ENCODE measurements at places on chromosomes 6 and 20.

DNA sequence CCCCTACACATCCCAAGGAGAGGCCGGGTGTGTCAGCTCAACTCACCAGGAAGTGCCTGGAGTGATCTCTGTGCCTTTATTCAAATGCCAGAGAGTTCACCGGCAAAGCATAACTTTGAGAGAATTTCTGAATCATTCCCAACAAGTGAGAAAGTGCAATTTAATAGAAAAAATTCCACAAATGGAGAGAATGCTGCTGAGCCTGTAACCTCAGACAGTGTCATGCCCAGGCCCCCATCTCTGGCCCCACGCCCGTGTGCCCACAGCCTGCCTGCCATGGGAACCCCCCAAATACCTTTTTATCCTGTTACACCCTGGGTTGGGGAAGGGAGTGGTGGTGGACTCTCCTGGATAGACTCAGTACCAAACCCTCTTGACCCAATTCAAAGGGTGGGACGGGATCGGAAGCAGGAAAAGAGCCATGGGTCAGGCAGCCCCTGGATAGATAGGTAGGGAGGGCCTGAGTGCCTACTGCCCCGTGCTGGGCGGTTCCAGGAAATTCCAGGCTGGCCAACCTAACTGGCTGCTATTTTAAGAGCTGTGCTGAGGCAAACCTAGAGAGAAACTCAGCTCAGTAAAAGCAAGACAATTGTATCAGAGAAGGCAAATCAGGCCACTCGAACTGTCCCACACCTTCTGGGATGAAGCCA is 179.0 kb upstream of the FOXA2 start:
- DNase-seq: no peak

GRCh38 chr6:27882624-27883023 is 29.6 kb downstream of the OR2B2 start:
- DNase-seq: no peak

DNA sequence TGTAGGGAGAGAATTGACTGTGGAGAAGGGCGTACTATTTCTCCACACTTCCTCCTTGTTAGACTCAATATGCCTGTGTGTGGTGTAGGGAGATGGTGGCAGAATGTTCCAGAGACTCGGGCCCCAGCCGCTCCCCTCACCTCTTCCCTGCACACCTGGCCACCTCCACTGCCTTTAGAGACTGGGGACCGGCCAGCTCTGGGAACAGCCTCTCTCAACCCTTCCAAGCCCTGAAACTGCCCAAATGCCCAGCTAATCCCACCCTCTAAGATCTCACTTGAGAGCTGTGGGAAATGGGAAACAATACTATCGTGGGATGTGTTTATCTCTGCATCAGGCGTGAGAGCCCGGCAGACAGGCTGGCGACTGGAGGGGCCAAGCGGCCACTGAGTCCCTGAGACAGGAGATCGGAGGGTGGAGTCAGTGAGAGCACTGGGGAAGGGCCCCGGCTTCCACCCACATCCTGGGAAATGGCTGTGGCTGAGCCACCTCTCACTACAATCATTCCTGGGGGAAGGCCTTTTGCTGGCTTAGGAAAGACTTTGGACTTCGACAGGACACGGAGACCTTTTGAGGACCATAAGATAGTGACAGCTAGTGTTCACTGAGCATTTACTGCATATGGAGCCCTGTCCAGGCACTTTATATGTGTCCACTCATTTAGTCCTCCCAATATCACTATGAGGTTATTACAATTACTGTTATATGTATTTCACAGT is 31.0 kb upstream of the MRPS18A start:
- no peak for DNase-seq

GRCh38 chr20:12012241-12013222 is 94.8 kb downstream of the BTBD3 start:
- DNase-seq: no peak

GRCh38 chr20:4084096-4084495 is 68.7 kb upstream of the RNF24 start:
- DNase-seq: no peak

- no peak for DNase-seq
Measured at GRCh38 chr6:104711371-104711770, 148.3 kb downstream of the HACE1 start.

DNA sequence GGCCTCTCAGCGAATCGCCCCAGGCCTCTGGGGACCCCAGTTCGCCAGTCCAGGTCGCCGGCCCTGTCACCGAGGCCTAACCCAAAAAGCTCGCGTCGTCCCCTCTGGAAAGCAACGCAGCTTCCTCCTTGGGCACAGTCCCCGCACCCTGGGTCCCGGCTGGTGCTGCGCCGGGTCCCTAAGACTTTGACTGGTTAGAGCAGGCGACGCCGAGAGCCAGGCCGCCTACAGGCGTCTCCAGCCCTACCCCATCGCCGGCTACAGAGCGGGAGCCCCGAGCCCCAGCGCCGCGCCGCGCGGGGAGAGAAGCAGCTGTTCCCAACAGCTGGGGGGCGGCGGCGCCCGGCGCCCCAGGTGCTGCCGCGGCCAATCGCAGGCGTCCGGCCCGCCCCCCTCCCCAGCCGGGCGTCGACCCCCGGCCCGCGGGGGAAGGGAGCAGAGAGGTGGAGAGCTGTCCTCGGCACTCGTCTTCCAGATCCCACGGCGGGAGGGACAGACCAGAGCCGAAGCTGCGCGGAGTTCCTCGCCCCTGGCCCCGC is 540 bp upstream of the RBM24 start:
- DNase-seq: no peak

GRCh38 chr20:58828136-58828535 is 22.6 kb downstream of the GNAS-AS1 start:
- no peak for DNase-seq

- peak; percentile 24 for DNase-seq
Measured at GRCh38 chr6:124961777-124962638, at the start of gene RNF217. RNF217 (plus strand) TSS chr6:124962437; CDS start chr6:124962545, 108 bp downstream.

GRCh38 chr20:49516916-49517804 is 34.7 kb upstream of the KCNB1 start:
- no peak for DNase-seq

DNA sequence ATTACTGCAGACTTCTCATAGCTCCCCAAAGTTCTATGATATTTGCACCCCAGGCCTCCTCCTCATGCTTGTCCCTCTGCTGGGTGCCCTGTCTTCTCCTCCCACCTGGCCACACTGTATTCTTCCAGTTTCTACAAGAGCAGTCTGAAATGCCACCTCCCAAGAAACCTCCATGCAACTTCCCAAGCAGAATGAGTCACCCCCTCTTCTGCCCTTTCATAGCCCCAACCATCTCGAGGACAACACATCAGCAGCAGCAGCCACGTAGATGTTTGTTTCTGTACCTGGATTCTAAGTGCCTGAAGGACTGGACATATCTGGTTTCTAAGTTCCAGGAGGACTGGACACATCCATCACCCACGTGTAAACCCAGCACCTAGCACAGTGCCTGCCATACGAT is 6.6 kb upstream of the ULBP2 start:
- no peak for DNase-seq

- DNase-seq: no peak
Measured at GRCh38 chr6:146957181-146958093, 246.8 kb upstream of the STXBP5 start.

GRCh38 chr6:134806180-134806798 is 143.6 kb downstream of the ALDH8A1 start:
- DNase-seq: no peak

GRCh38 chr6:145551164-145551563 is 184.2 kb downstream of the EPM2A start:
- DNase-seq: no peak

DNA sequence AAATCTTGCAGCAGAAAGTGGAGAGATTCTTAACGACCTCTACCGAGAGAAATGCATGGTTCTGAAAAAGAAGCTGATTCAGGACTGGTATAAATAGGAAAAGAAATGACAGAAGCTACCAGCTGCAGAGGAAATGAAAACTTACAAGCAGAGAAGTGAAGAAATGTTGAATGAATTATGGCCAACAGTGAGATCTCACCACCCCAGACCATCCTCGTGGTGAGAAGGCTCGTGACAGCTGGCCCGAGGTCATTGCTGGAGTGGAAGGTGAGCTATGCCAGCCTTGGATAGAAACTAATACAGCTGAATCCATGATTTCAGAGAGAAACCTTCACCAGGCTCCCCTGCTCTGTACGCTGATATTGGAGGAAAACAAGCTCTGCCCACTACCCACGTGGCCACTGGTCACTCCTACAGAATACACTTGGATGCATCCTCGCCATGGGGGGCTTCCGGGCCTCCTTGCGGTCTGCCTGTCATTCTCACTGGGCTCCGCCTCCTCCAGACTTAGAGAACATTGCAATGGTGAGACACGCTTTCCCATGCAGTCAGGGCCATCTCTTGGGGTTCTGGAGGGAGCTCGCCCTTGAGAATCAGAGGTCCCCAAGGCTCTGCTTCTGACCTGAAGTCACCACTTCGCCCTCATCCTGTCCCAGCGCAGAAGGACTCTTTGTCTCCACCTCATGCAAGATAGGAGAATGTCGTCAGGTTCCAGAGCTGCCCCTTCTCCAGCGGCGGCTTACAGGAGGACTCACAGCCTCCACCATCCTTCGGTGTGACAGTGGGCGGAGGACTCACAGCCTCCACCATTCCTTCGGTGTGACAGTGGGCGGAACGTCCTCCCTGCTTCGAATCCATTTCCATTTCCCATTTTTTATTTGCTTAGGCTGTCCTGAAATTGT is 10.6 kb upstream of the TUBB2B start:
- peak; percentile 38 for DNase-seq

DNA sequence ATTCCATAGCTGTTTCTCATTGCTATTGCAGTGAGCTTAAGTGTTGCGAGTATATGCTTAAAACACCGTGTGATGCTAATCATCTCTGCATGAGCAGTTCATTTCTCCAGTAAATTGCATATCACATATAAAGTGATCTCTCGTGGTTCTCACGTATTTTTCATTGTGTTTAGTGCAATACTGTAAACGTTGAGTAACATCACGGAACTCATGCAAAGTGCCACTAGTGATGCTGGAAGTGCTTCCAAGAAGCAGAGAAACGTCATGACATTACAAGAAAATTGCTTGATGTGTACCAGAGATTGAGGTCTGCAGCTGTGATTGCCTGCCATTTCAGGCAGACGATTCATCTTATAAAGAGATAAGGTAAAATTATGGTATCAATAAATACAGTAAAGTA is 830.4 kb downstream of the GRIK2 start:
- no peak for DNase-seq

DNA sequence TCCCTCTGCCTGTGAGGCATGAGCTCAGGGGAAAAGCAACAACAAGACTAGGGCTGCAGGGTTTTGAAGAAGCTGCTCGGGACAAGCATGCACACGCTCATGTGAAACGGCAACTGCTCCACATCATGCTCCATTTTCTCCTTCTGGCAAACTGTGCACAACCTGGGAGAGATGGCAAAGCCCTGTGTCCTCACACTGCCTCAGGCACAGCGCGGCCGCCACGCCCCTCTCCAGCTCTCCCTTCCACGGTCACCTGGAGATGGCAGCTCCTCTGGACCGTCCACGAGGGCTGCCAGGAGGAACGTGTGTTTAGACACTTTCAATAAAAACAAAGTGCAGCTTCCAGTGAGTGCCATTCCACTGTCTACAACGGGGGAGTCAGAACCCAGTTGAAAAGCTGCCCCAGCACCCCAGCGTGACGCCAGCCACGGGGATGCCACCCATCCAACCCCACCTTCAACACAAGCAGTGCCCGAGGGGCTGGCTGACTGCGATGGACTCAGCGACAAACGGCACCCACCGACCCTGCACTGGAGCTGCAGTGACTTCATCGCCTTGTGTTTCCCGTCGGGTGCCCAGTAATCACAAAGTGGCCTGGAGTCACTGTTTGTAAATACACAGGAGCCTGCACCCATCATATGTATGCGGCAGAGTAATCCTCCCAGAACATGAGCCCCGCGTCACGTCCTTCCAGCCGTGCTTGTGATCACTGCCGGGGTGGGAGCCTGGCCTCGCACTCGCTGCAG is 16.1 kb downstream of the SMOC2 start:
- no peak for DNase-seq

Measured in skin of body (tissue), 3 donors.